Tongue (tissue), 3 donors: ENCODE measurements at places on chromosomes 12 and 14.

DNA sequence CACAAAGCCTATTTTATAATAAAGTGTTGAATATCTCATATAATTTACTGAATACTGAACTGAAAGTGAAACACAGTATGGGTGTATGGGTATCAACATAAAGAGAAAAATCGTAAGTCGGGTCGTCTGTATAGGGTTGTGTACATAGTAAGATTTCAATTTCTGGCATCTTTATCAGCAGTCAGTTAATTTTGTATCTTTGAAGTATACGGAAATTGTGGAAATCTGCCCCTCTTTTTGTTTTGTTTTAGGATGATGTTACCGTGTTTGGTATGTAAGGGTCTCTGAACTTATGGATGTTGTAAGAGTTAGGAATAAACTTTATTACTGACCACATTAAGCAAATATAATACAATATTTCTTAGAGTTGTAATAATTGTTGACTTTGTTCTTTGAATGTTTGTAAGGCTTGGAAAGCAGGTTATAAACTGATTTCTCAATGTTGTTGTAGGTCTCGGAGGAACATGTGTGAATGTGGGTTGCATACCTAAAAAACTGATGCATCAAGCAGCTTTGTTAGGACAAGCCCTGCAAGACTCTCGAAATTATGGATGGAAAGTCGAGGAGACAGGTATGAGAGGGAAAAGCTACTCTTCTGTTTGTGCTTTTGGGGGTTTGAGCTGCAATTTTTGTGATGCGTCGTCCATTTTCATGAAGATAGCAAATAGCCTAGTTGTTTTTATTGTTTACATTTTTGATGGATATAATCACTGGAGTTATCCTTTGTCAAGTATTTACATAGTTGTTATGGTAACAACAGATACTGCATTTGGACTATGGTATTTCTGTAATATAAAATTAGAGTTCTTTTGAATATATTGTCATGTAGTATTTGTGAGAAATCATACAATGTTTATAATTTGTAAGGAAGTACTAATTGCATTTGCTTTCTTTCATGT lies 12.0 kb downstream of the EID3 start:
- DNase-seq, result no peak

- no peak for DNase-seq
Measured at GRCh38 chr12:93530358-93530757, 42.1 kb upstream of the SOCS2 start.

DNA sequence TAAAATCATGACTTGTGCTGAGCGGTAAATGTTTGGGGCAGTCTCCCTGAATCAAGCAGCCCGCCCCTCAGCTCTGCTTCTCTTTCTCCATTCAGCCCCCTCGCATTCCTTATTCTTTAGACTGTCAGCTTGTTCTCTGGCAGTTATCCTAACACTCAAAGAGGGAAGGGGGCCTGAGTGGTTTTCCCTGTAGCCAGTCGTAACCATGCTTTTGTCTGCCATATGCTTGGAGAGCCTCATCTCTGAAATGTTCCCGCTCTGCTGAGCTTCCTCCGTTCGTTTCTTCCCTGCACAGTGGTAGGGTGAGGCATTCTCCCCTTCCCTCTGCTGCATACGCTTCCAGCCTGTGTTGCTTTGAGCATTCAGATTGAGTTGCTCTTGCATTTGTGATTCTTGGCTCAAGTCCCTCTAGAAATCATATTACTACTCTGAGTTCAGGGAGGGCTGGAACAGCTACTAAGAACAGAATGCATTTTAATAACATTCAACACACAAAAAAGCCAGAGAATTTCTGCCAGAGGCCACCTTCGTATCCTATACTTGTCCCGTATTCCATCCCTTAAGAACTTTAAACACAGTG lies 119.7 kb downstream of the FBXL14 start:
- DNase-seq, result peak; percentile 76

DNA sequence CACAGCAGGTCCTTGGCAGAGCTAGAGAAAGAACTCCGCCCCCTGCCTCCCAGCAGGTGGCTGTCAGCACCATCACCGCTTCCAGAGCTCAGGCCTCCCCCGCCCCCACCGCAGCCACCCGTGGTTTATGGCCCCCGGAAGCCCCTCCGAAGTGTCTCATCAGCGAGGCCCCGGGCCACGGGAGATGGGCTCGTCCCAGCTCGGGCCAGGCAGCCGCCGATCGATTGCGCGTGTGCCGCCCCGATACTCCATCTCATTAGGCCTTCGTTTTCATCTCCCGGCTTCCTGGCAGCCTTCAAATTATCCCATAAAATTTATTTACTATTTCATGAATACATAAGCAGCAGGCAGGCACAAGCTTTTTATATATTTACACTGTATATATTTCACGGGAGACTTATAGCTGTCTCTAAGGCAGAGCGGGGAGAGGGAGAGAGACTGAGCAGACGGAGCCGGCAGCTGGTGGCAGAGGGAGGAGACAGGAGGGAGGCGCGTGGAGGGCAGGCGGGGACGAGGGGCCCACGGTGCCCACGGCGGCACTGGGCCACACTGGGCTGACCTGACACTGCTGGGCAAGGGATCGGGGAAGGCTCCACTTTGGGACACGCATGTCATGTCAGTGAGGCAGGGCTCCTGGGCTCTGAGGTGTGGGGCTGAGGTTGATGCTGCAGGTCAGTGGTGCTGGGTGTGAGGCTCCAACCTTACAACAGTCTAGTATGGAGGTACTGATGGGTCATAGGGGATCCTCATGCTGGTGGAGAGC lies 241.2 kb downstream of the RBM19 start:
- DNase-seq, result peak; percentile 28

- no peak for DNase-seq
Measured at GRCh38 chr12:121810234-121810817, 6.5 kb downstream of the SETD1B start.

- DNase-seq, result no peak
Measured at GRCh38 chr14:53330441-53330840, 177.3 kb upstream of the DDHD1 start.

DNA sequence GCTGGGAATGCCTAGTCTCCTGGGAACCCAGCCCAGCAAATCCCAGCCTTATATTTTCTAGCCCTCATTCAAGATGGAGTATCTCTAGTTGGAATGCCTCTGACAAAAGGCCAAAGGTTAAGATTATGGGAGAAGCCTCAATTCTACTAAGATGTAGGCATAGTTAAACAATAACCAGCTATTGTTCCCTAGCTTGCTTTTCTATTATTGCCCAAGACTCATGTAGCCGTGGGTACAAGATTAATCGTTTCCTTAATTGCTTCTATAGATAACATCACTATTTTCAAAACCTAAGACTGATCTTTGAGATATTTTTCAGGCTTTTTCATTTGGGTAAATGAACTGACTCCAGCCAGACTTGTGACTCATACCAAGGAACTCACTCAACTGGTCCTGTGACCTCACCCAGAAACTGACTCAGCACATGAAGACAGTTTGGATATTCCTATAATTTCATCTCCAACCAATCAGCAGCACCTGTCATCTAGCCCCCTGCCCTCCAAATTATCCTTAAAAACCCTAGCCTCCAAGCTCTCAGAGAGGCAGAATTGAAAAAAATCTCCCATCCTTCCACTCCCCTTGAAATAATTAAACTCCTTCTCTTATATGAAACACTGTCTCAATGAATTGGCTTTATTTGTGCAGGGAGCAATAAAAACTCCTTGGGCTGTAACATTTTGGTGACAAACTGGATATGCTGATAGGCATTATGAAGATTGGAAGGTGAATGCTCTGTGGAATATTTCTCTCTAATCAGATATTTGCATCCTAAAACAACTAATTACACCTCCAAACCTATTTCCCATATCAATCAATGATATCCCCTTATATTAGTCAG lies 589.0 kb downstream of the C12orf50 start:
- DNase-seq, result no peak

GRCh38 chr14:52313462-52313861 lies 650 bp upstream of the PTGER2 start:
- DNase-seq, result peak; percentile 27

DNA sequence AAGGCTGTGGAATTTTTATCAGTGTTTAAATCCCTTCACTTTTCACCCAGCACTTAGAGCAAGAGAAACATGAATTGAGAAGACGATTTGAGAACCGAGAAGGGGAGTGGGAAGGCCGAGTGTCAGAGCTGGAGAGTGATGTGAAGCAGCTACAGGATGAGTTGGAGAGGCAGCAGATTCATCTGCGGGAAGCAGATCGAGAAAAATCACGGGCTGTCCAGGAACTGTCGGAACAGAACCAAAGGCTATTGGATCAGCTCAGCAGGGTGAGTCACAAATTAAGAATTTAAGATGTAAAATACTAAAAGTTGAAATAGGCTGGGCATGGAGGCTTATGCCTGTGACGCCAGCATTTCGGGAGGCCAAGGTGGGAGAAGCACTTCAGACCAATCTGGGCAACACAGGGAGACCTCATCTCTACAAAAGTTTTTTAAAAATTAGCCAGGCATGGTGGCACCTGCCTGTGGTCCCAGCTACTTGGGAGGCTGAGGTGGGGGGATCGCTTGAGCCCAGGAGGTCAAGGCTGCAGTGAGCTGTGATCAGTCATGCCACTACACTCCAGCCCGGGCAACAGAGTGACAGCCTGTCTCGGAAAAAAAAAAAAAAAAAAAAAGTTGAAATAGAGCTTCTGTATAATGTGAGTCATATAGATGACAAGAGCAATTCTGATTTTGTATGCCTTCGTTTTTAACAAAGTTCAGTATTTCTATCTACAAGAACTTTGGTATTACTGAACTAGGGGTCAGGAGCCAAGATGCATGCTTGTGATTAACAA lies 9.6 kb downstream of the BICDL1 start:
- no peak for DNase-seq

- no peak for DNase-seq
Measured at GRCh38 chr12:102298022-102298421, 100.4 kb upstream of the PMCH start.

DNA sequence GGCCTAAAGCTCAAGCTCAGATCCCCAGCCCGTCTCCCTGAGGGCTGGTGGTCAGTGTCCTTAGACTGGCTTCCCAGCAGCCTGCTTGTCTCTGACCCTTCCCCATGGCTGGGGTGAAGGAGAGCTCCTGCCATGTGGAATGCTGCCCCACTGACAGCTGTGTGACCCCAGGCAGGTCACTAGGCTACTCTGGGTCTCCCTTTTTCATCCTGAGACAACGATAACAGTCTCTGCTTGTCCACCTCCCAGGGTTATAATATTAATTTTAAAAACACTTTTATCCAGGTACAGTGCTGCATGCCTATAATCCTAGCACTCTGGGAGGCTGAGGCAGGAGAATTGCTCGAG lies 47.3 kb downstream of the SYNE3 start:
- DNase-seq, result no peak

DNA sequence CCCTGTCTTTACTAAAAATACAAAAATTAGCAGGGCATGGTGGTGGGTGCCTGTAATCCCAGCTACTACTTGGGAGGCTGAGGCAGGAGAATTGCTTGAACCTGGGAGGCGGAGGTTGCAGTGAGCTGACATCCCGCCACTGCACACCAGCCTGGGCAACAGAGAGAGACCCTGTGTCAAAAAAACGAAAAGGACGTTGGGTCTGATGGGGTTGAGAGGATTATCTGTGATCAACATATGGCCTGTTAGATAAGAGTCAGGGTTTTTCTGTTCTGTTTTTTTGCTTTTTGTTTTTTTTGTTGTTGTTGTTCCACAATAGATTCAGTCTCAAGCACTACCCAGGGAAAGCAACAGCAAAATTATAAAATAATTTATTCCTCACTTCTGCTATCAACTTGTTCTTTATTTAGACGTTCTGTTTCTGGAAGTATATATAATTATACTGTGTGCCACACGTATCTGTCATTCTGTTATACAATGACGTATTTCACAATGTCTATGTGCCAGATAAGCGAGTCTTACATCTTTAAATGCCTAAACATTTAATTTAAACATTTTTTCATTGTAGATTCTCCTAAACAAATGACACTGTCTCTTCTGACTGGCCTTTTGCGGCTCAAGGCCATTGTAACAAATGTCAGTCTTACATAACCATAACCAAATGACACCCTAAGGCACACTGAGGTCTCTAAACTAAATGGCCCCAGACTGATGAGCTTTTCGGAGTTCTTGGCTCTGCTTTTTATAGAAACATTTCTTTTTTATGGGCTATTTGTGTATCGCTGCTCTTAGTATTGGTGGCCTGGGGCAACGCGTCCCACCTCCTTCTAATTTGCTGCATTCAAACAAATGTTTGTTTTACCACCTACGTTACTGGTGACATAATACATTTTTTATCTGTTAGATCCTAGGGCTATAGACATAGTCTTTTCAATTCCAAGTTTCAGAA lies 7.2 kb upstream of the P2RX4 start:
- no peak for DNase-seq

GRCh38 chr14:52015411-52016030 lies 26.2 kb downstream of the RTRAF start:
- no peak for DNase-seq

- no peak for DNase-seq
Measured at GRCh38 chr14:51236314-51236713, 3.7 kb upstream of the TMX1 start.

DNA sequence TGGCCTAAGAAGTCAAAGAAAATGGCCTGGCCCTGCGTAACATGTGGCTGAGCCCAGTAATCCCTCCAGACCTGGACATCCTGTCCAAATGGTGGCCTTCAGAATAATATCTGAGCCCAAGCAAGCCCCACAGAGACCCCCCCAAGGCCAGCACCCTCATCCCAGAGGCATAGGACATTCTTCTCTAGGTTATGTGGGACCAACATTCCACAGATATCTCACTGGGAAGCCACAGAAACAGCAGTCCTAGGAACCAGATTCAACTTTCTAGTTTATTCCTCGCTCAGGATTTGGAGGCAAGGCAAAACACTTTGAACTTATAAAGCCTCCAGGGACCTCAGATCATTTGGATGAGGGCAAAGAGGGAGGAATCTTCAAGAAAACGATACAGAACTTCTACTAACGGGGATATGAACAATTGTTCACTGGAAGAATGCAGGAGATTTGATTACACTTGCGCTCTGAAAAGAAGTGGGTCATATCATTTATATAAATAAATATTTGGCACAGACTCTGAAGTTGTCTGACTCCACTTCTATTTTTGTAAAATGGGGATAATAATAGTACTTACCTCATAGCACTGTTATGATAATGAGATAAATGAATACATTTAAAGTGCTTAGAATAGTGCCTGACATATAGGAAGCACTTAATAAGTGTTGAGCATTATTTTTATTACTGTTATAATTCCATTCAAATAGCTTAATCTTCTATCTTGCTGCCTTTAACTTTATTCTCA lies 171.5 kb downstream of the NUAK1 start:
- peak; percentile 35 for DNase-seq

DNA sequence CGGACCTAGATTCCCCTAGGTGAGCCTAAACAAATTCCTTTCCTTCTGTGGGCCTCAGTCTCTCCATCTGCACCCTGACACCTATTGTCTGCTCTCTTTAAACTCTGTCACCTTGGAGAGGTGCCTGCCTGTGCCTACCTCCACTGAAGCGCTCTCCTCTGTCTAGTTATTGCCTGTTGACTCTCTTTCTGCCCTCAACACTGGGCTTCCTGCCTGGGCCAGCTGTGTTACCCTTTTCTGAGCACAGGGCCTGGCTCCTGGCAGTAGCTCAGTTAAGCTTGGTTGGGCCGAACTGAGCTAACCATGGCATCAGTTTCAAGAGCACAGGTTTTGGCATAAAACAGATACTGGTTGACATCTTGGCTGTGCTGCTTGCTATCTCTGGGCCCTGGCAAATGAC lies 43.5 kb downstream of the PRMT8 start:
- no peak for DNase-seq

- no peak for DNase-seq
Measured at GRCh38 chr12:103677341-103677740, 90.3 kb downstream of the STAB2 start.
